ENCODE measurements at places on chromosomes 7 and 10.

DNA sequence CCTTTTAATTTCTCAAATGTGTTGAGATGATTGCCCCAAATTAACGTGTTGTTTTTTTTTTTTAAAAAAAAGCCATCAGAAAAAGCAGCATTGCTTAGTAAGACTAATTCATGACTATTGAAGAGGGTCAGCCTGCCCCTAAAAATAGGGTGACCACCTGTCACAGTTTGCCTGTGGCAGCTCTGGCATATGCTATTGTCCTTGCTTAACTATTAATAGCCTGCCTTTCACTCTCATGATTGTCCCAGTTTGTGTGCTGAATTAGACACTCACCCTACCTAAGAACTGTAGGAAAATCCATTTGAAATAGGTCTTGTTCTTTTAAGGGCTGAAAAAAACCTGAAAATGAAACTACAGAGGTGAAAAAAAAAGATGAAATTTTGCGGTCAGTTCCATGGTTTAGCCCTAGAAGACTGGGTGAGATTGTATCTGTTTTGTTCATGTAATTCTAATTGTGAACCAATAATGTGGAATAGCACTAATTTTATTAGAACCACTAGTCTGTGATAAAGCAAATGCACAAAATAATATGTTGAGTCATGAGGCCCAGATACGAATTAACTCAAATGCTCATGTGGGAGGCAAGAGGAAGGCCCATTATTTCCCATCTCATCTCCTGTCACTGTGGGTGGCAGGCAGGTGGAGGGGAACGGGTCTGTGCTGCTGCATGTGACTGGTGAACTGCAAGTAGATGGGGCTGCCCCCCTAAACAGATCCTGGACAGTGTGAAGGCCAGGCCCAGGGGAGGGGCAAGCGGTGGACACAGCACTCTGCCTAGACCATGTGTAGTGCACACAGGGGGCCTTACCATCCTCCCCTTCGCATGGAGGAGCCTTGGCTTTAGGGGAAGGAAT, 265.4 kb upstream of the NFE2L3 start:
- DNase-seq, result no peak

GRCh38 chr10:101330231-101330630, 23.7 kb upstream of the BTRC start:
- no peak for DNase-seq

DNA sequence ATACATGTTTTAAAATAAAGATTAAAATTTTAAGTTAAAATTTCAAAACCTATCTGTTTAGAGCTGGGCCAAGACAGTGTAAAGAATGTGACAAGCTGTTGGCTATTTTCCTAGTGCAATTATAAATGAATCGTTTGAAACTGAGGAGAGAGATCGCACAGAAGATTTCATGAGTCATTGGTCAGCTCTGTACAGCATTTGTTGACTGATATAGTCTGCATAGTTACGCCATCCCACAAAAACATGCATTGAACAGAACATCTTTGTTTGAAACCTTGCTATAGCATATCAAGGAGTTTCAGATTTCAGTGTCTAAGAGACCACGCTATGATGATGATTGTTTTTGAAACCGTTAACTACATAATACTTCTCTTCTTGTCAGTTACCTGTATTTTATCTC, 1.3 kb upstream of the C10orf67 start:
- DNase-seq, result no peak

GRCh38 chr7:115122388-115122787, 200.5 kb downstream of the MDFIC start:
- no peak for DNase-seq

DNA sequence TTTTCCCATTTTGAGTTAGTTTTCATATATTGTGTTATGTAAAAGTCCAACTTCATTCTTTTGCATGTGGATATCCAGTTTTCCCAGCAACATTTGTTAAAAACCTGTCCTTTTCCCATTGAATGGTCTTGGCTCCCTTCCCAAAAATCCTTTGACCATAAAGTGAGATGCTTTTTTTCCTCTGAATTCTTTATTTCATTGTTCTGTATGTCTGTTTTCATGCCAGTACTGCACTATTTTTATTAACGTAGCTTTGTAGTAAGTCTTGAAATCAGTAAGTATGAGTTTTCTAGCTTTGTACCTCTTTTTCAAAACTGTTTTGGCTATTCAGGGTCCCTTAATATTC, 20.0 kb downstream of the C1GALT1 start:
- DNase-seq, result no peak

DNA sequence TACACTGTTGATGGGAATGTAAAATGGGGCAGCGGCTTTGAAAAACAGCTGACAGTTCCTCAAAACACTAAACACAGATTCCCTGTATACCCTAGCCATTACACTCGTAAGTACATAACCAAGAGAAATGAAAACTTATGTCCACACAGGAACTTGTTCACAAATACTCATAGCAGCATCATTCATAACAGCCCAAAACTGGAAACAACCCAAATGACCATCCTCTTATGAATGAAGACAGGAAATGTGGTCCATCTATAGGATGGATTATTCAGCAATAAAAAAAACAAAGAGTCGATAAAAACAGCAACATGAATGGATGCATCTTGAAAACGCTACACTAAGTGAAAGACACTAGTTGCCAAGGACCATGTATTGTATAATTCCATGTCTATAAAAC, 23.7 kb downstream of the NMT2 start:
- no peak for DNase-seq

GRCh38 chr7:3892157-3892556, 591.1 kb downstream of the SDK1 start:
- DNase-seq, result no peak

DNA sequence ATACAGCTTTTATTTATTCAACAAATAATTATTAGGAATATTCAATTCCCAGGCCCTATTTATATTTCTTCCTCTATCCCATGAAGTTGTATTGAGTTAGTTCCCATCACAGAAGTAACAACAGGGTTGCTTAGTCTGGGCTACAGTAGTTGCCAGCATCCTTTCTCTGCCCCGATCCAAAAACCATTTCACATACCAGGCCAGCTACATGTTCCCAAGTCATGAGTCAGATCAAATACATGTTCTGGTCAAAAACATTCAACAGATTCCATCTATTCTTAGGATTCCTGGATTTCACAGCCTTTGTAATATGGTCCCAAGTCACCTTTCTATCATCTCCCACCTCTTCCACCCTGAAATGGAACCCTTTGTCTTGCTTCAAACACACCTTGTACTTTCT, 91.6 kb downstream of the RAB11FIP2 start:
- no peak for DNase-seq

- no peak for DNase-seq
Observed at GRCh38 chr10:98694014-98694413, 247.3 kb upstream of the HPS1 start.

GRCh38 chr10:103690281-103690680, 165.1 kb downstream of the SH3PXD2A start:
- DNase-seq, result no peak

DNA sequence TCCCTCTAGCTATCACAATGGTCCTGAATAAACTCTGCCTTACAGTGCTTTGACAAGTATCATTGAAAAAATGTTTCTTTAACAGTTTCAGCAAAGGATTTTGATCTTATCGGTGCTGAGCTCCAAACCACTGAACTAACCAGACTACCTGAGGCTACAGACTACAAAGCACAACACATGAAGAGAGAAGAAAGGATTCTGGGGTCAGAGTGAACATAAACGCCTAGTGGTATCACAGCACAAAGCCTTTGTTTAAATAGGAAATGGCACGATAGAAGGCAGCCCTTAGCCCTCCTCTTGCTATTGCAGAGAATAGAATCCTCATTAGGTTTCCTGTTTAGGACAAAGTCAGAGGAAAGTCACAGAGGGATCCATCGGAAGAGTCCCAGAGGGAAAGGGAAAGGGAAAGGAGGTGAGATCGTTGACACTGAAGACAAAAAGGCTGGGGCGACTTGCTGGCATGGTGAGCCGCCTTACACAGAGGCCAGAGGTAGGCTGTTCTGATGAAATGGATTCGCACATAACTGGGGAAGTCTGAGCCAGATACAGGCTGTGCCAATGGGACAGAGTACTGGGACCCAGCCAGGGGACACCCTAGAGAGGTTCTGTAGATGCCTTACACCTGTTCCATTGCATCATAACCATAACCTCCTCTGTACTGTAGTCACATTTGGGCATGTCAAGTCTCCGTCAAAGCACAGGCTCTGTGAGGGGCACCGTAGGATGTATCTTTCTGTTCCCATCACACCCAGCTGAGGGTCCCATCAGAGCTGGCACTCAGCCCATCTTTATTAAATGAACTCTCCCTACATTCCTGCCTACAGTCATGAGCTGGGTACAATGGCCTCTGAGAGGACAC, 71.5 kb downstream of the XPNPEP1 start:
- DNase-seq, result no peak

- DNase-seq, result no peak
Observed at GRCh38 chr10:126972635-126973414, 67.6 kb downstream of the DOCK1 start.
